ENCODE measurements at places on chromosomes 6 and 20.

DNA sequence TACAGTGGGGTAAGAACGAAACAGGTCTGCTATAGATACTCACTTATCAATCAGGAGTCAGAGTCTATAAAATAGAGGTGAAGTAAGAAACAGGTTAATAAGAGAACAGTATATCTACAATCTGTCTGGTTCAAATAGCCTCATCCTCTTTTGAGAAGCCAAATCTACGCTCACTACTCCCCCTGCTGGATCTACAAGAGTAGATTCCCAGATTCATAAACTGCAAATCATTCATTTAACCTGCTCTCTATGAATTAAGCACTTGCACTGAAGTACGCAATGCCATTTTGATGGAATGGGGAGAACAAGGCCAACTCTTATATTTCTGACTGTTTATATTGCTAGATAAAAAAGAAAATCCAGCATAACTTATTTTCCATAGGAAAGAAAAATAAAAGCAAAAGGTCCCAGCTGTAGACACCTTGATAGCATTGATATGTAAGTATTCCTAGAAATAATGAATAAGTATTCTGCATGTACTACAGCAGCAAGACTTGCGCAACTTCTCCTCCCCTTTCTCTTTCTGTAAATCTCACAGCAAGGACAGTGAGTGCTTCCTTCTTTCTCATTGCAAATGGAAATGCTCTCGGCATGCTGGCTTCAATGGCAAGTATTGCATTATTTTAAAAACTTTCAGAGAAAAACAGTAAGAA is 92.3 kb downstream of the RFX6 start:
- peak; percentile 10 for DNase-seq

GRCh38 chr6:109052018-109052651 is 42.5 kb downstream of the SESN1 start:
- no peak for DNase-seq

- no peak for DNase-seq
These were observed 23.2 kb downstream of the MAP3K5 start for GRCh38 chr6:136769124-136769523.

DNA sequence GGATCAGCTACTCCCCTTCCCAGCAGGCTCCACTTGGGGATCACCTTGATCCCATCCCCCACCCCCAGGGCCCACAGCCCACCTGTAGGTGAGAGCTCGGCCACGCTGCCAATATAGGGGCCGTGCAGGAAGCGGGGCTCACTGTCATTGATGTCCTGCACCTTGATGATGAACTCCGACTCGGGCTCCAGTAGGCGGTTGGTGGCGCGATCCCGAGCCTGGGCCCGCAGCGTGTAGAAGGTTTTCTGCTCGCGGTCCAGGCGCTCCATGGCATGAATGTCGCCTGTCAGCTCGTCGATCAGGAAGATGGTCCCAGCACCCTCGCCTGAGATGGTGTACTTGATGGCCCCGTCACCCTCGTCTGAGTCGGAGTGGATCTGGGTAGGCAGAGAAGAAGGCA is 67.4 kb downstream of the CDH22 start:
- no peak for DNase-seq

DNA sequence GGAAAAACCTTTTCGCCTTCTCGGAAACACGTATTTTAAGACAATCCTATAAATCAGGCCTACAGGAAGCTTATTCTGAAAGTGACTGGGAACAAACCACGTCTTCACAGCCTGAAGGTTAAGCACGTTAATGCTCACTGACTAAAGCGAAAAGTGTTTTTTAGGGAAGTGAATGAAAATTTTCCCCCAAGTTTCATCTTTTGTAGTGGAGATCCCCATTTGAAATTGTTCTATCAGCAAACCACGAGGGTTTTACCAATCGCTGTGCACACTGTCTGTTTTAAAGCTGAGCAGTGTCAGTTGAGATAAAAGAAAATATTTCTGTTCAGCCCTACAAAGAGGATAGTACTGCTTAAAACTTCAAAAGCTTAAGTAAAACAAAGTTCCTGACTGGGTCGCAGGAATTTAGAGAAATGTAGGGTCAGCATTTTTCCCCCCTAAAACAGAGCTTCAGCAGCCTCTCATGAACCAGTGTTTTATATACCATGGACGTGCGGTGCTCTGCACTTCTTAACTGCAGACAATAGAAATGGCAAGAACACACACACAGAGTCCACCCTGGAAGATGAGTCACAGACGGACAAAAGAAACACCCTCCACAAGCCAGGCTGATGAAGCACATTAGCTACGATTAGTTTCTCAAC is 34.9 kb downstream of the SLC22A23 start:
- DNase-seq, result no peak
